MM.1S (cell line): ENCODE measurements at places on chromosomes 2 and 18.

GRCh38 chr18:21933931-21934765 lies 193.6 kb downstream of the MIB1 start:
- H3K4me1 ChIP-seq: no peaks in the 10 kb centered on the region
- H3K4me3 ChIP-seq: no peak overlapping the region
- no peak for DNase-seq
- no peaks in the 10 kb centered on the region for H3K36me3 ChIP-seq

GRCh38 chr2:16072638-16073290 lies 132.4 kb downstream of the MYCN start:
- no peaks in the 10 kb centered on the region for H3K27me3 ChIP-seq
- no peaks in the 10 kb centered on the region for H3K36me3 ChIP-seq
- no peaks in the 10 kb centered on the region for H3K4me1 ChIP-seq

- H3K36me3 ChIP-seq: no peaks in the 10 kb centered on the region
- H3K27me3 ChIP-seq: no peaks in the 10 kb centered on the region; the same call in 1 of the 2 replicates
- no peaks in the 10 kb centered on the region for H3K4me1 ChIP-seq
- H3K27ac ChIP-seq: no peak overlapping the region
- no peak for DNase-seq
Observed at GRCh38 chr18:37252854-37253393, 312.7 kb downstream of the CELF4 start.

- H3K4me1 ChIP-seq: no peaks in the 10 kb centered on the region
- H3K27ac ChIP-seq: no peak overlapping the region
- no peak overlapping the region for H3K4me3 ChIP-seq
- no peaks in the 10 kb centered on the region for H3K27me3 ChIP-seq
- H3K36me3 ChIP-seq: no peaks in the 10 kb centered on the region
Observed at GRCh38 chr2:170190172-170190571, 12.2 kb downstream of the MYO3B start.

DNA sequence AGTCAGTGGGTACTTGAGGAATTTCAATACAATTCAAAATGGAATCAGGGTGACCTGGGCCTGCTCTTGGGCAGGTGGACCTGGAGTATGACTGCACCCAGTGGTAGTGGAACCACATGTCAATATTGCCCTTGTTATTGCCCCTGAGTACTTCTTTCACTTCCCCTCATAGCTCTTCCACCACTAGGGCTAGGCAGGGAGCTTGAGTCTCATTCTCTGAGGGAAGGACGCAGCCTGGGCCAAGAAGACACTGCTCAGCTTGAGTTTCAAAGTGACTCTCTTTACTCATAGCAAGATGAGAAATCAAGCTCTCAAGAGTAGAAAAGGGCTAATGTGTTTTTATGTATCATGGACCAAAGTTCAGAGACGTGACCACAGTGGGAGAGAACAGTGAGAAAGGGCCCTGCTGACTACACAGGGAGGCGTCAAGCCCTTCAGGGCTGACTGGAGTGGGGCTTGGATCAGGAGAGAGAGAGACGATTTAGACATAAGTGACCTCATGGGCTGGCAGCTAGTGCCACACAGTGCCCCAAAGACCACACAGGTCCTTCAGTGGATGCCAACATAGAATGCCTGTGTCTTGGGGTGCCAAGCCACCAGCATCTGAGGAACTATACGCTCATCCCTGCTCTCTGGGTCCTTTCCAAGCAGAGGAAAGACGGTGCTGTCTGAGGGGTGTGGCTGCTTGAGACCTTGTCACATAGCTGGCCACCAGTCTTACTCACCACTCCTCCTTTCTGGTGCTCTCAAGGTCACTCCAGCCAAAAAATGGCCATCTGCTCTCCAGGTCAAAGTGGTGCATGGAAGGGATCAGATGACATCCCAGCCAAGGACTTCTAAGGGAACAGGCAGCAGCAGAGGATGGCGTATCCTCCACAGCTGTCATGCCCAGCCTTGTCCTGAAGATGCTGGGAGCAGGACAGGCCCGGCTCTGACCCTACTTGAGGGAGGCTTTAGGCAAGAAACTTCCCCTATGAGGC lies 13.0 kb downstream of the PTMA start:
- H3K27me3 ChIP-seq: no peaks in the 10 kb centered on the region
- no peak overlapping the region for H3K4me3 ChIP-seq
- H3K36me3 ChIP-seq: no peaks in the 10 kb centered on the region
- DNase-seq: no peak

DNA sequence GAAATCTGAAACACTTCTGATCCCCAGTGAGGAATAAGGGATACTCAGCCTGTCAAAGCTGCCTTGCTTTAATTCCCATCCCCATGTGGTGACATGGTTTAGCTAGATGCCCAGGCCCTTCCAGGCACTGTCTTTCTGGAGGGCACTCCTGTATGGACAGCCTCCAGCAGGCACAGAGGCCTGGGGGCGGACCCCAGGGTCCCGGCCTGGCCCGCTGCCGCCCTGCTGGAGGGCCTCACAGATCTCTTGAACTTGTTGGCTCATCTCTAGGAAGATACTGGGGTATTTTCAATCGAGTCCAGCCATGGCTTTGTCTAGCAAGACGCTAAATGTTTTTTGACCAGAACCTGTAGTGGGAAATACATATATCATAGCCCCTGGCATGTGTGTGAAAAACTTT lies 21.0 kb upstream of the CNNM3 start:
- no peak for DNase-seq
- no peaks in the 10 kb centered on the region for H3K4me1 ChIP-seq
- no peak overlapping the region for H3K4me3 ChIP-seq
- no peaks in the 10 kb centered on the region for H3K36me3 ChIP-seq

DNA sequence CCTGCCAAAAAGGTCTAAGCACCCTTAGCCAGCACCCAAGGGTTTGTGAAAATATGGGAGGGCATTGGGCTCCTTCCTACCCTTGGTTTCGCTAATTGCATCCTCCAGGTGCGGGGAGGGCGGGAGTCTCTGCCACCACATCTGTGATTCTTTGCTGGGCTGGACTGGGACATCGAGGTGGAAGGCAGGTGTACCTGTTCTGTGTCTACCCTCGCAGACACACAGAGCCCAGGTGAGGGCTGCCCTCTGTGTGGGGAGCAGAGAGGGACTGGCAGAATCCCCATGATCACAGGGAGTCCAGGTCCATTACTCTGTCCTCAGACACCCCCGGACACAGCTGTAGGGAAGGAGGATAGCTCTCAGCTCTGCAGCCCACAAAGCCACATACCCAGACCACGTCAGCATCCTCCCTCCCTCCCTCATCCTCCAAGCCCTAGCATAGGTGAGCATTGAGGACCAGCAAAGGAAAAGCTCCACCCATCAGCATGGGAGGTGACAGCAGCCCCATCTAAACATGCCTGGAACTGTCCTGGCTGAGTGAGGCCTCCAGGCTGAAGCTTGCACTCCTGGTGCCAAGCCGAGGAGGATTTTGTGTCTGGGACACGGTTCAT lies 49.8 kb downstream of the PLB1 start:
- H3K4me1 ChIP-seq: peaks cover 20% of the 10 kb centered on the region
- no peaks in the 10 kb centered on the region for H3K36me3 ChIP-seq
- DNase-seq: peak; percentile 79
- peak overlapping the region; percentile 59 for H3K4me3 ChIP-seq
- H3K27ac ChIP-seq: peak overlapping the region; percentile 98
- no peaks in the 10 kb centered on the region for H3K27me3 ChIP-seq

DNA sequence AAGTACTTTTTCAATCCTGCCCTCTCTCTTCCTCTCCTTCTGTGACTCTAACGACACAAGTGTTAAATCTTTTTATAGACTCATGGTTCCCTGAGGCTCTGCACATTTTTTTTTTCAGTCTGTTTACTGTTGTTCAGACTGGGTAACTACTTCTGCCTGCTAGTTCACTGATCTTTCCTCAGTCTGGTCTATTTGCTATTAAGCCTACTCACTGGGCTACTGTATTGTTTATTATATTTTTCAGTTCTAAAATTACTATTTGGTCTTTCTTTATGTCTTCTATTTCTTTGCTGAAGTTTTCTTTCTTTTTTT lies 21.3 kb downstream of the PPP3R1 start:
- no peak overlapping the region for H3K4me3 ChIP-seq
- no peaks in the 10 kb centered on the region for H3K4me1 ChIP-seq
- no peaks in the 10 kb centered on the region for H3K27me3 ChIP-seq
- H3K36me3 ChIP-seq: no peaks in the 10 kb centered on the region
- no peak overlapping the region for H3K27ac ChIP-seq
- no peak for DNase-seq

DNA sequence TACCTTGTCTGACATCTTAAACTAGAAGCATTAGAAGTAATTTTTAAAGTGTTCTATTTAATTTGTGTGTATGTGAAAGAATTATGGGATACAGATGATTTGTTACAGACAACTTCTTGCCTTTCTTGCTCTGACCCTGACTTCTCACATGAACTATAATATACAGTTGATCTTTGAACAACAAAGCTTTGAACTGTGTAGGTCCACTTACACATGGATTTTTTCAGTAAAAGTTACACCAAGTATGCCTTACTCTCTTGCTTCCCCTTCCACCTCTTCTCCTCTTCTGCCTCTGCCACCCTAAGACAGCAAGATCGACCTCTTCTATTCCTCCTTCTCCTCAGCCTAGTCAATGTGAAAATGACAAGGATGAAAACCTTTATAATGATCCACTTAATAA lies 42.2 kb downstream of the SLC40A1 start:
- no peak overlapping the region for H3K4me3 ChIP-seq
- no peaks in the 10 kb centered on the region for H3K4me1 ChIP-seq
- no peak for DNase-seq
- H3K27me3 ChIP-seq: no peaks in the 10 kb centered on the region

GRCh38 chr2:190137561-190137960 lies 75.0 kb upstream of the MSTN start:
- H3K4me1 ChIP-seq: no peaks in the 10 kb centered on the region
- H3K27me3 ChIP-seq: no peaks in the 10 kb centered on the region
- no peak overlapping the region for H3K4me3 ChIP-seq
- no peaks in the 10 kb centered on the region for H3K36me3 ChIP-seq
- H3K27ac ChIP-seq: no peak overlapping the region

DNA sequence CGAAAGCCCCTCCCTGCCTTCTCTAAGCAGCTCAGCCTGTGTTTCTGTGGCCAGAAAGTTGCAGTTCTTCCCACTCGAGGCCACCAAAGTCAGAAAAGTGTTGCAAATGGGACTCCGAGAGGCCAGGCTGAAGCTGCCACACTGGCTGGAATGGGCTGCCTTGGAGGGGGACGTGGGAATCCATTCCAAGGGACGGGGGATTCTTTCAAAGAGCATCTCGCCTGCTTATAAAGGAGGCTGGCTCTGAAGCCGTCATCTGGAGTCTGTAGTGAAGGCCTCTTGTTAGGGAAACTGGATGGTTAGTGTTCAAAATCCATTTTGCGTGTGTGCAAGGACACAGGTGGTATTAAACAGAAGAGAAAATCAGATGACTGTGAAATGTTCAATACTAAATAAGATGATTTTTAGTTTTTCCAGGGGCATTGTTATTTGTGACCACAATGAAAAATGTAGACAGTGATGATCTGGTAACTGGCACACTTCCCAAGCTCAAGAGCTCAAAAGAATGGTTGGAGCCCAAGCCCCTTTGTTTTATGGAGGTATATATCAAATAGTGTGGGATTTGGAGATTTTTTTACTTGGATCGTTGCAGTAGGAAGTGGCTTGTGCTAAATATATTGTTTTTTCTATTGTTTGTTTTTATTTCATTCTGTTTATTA lies 782 bp downstream of the FAM228B start:
- H3K36me3 ChIP-seq: no peaks in the 10 kb centered on the region
- peak overlapping the region; percentile 26; the same call in 1 of the 2 replicates for H3K27ac ChIP-seq
- H3K4me3 ChIP-seq: peak overlapping the region; percentile 85
- no peaks in the 10 kb centered on the region for H3K27me3 ChIP-seq
- DNase-seq: no peak

DNA sequence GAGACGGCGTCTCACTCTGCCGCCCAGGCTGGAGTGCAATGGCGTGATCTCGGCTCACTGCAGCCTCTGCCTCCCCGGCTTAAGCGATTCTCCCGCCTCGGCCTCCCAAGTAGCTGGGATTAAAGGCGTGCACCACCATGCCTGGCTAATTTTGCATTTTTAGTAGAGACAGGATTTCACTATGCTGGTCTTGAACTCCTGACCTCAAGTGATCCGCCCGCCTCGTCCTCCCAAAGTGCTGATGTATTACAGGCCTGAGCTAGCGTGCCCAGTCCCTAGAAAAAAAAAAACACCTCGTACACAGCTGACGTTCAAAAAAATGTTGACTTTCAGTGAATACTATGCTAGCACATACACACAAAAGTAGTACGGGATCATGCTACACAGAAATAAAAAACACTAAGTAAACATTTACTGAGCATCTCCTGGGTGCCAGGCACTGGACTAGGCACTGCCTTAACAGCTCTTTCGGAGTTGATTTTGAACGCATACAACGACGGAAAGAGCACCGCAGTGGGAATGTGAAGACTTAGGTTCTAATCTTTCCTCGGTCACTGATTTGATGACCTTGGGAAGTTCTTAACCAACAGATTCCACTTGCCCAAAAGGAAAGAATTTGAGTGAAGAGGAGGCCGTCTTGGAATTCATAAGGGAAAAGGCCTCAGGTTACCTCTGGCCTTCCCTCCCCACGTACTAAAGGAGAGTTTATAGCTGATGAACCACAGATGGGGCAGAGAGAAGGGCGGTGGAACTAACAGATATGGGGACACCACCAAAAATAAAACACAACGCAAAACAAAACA lies 1.1 kb downstream of the DNAJC27 start:
- H3K27me3 ChIP-seq: no peaks in the 10 kb centered on the region
- no peak for DNase-seq
- H3K4me1 ChIP-seq: peaks cover 9% of the 10 kb centered on the region; the same call in 1 of the 2 replicates
- peak overlapping the region; percentile 87 for H3K27ac ChIP-seq
- no peaks in the 10 kb centered on the region for H3K36me3 ChIP-seq

- no peaks in the 10 kb centered on the region for H3K27me3 ChIP-seq
- DNase-seq: no peak
- H3K36me3 ChIP-seq: peaks cover 9% of the 10 kb centered on the region
- H3K4me1 ChIP-seq: no peaks in the 10 kb centered on the region
- no peak overlapping the region for H3K4me3 ChIP-seq
- no peak overlapping the region for H3K27ac ChIP-seq
Observed at GRCh38 chr2:128179461-128179755, 88.4 kb downstream of the UGGT1 start.

DNA sequence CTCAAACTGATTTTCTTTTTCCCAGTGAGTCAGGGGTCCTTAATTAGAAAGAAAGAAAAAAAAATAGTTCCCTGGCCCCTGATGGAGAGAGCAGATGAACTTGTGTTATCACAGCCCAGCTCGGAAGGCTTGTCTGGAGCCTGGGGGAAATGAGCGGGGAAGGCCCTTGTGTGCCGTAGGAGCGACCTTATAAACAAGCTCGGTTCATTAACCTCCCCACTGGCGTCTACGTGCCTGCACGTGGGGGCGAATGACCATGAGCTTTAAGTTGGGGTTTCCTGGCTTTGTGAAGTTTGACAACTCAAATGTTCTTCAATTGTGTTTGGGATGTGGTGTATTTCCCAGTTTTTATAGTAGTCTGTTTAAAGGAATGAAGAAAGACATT lies 69.5 kb downstream of the EPAS1 start:
- no peak overlapping the region for H3K27ac ChIP-seq
- no peaks in the 10 kb centered on the region for H3K27me3 ChIP-seq
- H3K4me1 ChIP-seq: peaks cover 8% of the 10 kb centered on the region
- no peak for DNase-seq
